ENCODE measurements at places on chromosomes 1 and 21.
A peak's percentile ranks its signal among the peaks of the same experiment; 100 is the strongest.

- peak; percentile 58 for DNase-seq
Observed at GRCh38 chr1:22131875-22132486, 10.9 kb downstream of the WNT4 start.

GRCh38 chr1:31655756-31656155 is 11.1 kb upstream of the PEF1 start:
- DNase-seq: no peak

GRCh38 chr1:37410815-37411214 is 63.6 kb upstream of the ZC3H12A start:
- DNase-seq: no peak

GRCh38 chr1:224047538-224047937 is 66.4 kb upstream of the FBXO28 start:
- DNase-seq: no peak

DNA sequence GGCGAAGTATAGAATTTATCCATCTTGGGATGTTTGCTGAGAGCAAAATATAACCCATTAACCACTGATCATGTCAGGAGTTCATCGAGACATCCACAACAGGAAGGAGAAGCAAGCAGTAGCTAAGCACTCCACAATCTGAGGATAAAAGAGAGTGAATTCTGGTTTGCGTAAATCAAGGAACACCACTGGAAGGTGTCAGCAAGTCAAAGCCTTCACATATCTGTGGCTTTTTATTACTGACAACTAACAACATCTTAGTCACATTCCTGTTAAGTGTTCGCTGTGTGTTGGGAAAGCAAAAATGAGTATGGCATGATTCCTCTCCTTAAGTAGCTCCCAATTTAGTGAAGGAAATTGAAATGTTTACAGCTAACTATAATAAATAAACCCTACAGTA is 44.5 kb upstream of the DARS2 start:
- DNase-seq: no peak

DNA sequence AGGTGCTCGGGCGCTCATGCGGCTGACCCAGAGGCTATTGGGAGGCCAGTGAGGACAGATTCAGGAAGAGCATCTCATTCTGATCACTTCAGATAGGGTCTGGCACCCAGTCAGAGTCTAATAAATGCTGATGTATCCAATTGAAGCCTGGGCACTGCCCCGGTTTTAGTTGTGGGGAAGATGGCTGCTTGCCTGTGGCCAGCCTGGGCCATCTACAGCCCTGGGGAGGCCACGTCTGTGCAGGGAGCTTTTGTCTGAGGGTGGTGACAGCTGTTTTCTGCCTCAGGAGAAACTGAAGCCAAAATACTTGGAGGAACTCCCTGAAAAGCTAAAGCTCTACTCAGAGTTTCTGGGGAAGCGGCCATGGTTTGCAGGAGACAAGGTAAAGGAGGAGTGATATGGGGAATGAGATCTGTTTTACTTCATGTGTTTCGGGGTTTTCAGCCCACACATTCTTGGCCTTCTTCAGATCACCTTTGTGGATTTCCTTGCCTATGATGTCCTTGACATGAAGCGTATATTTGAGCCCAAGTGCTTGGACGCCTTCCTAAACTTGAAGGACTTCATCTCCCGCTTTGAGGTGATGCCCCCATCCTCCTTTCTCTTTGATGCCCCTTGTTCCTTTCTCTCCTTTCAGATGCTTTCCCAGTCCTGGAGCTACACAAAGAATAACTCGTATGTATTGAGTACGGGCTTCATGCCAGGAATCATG is 2.8 kb downstream of the GSTM5 start:
- no peak for DNase-seq

- no peak for DNase-seq
Observed at GRCh38 chr1:210259561-210259960, 27.0 kb downstream of the SERTAD4 start.

- DNase-seq: no peak
Observed at GRCh38 chr1:18746981-18747380, 112.5 kb downstream of the TAS1R2 start.

- DNase-seq: peak; percentile 35
Observed at GRCh38 chr1:85580872-85581801, 576 bp downstream of the CCN1 start.

DNA sequence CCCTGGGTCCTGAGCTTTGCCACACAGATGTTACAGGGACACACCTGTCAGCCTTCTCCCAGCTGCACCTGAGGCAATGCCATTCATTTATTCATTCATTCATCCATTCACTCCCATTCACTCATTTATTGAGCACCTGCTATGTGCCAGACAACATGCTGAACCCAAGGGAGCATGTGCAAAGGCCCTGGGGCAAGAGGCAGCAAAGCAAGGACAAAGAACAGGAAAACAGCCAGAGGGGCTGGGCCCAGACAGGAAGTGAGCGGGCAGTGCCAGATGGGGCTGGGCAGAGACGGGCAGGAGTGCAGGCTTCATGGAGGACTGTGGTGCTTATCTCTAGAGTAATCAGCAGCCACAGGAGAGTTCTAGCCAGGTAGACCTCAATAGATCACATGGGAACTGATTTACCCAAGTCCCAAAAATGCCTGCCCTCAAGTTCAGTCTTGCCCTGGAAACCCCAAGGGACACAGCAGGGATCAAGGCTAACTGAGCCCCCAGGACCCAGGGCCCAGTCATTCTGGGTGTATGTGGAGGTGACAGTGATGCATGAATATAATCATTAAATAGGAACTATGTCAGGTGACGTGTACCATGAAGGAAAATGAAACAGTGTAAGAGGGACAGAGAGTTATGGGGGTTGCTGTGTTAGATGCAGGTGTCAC is 530.3 kb downstream of the MATN1 start:
- no peak for DNase-seq

GRCh38 chr1:51915951-51916350 is 37.4 kb upstream of the NRDC start:
- no peak for DNase-seq

DNA sequence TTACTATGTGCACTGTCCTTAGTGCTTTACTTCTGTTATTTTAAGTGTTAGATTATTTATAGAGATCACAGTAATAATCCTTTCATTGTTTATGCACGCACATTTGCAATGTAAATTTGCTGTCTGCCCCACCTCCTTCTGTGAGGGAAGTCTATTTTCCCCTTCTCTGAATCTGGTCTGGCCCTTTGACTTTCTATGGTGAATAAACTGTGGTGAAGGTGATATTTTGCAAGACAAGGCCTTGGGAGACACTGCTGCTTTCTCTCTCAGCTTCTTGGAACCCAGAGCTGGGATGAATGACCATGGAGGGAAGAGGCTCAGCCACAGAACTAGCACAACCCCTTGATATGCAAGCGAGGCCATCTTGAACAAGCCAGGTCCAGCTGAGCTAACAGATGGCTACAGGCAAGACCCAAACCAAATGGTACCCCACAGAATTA is 156.3 kb downstream of the ST6GALNAC3 start:
- no peak for DNase-seq

DNA sequence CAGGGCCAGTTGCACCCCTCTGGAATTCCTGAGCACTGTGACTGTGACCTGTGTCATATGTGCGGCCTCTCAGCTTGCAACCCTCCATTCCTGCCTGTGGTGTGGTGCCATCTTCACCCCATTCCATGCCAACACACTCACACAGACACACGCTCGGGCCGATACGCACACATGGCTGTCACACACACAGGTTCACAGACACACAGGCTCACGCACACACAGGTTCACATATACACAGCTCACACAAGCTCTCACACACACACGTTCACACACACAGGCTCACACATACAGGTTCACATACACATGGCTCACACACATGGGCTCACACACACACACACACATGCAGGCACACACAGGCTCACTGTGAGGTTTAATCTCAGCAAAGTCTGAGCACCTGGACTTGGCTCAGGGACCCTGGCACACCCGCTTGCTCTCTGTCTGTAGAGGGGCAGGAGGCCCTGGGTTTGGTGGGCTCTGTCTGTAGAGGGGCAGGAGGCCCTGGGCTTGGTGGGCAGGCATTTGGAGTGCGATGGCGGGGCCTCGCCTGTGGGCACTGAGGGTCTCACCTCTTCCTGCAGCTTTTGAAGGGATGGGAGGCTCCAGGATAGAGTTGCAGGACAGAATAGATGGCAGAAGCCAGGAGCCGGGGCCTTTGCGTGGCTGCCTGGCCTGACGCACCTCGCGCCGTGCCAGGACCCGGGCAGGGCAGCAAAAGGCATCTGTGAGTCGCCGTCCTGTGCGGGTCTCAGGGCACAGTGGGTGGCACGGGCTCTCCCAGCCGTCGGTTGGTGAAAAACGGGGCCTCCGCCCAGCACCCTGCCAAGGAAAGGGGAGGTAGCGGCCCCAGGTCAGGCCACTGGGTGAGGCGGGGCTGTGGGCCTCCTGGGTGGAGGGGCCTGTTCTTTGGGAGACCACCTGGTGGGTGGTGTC is 17.1 kb downstream of the COL18A1 start:
- DNase-seq: no peak

GRCh38 chr1:171213559-171214454 is 28.7 kb downstream of the FMO2 start:
- no peak for DNase-seq

DNA sequence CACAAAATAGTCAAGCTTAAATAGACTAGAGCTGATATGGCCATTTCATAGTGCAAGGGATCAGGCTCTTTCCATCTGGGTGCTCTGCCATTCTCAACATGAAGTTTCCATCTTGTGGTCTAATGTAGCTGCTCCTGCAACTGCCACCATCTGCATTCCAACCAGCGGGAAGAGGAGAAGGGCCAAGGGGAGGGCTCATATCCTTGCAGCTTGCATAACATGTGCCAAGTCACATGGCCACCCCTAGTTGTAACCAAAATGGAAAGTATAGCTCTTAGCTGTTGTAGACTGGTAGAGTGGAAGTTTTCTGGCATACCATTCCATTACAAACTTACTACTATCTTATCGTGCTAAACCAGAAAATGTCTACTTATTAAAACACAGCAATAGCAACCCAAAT is 38.9 kb upstream of the IVNS1ABP start:
- no peak for DNase-seq

DNA sequence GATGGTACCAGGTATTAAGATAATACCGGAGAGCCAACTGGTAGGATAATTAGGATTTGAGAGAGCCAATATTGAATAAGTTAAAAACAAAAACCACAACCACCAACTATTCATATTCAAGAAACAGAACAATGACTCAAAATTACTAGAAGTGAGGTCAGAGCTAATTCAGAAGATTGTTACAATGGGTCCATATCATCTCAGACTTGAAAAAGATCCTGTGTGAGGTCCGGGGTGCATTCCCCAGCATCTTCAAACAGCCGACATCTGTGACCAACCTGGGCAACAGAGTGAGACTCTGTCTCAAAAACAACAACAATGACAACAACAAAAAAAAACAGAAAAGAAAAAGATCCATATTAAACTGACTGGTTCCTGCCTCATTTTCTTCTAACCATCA is 18.6 kb downstream of the AK2 start:
- DNase-seq: no peak

GRCh38 chr1:205270764-205271163 is 43.0 kb downstream of the TMCC2 start:
- DNase-seq: no peak

GRCh38 chr1:51423073-51423821 is 92.9 kb upstream of the TTC39A start:
- DNase-seq: no peak

- DNase-seq: no peak
Observed at GRCh38 chr1:32239790-32240139, 7.3 kb upstream of the FAM167B start.

DNA sequence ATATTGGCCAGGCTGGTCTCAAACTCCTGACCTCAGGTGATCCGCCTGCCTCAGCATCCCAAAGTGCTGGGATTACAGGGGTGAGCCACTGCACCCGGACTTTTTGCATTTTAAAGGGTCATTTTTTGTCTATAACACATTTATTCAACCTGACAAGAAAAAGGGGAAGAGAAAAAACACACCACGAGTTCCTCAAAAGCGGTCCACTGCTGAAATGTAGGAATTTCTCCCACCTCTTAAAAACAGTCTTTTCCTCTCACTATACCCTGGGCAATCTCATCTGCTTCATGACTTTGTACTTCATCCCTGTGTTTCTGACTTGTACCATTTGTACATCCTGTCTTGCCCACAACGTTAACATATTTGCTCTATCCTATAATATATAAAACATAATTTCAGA is 413.3 kb upstream of the PTBP2 start:
- DNase-seq: no peak

GRCh38 chr1:228375578-228376261 is 30.9 kb downstream of the TRIM11 start:
- DNase-seq: no peak

GRCh38 chr21:36522219-36522808 is 42.4 kb upstream of the CLDN14 start:
- no peak for DNase-seq

DNA sequence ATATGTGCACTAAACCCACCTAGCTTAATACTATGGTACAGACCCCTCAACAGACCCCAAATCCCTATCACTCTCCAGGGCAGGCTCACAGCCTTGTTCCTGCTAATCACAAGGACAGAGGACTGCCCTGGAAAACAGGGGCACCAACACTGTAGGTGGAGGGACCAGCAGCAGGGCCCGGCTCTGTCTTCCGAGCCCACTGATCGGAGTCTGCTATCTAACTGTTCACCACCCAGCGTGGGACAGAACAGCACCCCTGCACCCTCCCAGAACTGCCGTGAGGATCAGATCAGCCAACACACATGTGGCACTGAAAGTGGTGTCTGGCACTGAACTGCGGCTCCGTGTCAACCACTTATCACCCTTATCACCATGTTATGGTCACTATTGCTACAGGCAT is 6.2 kb downstream of the WDR4 start:
- no peak for DNase-seq

DNA sequence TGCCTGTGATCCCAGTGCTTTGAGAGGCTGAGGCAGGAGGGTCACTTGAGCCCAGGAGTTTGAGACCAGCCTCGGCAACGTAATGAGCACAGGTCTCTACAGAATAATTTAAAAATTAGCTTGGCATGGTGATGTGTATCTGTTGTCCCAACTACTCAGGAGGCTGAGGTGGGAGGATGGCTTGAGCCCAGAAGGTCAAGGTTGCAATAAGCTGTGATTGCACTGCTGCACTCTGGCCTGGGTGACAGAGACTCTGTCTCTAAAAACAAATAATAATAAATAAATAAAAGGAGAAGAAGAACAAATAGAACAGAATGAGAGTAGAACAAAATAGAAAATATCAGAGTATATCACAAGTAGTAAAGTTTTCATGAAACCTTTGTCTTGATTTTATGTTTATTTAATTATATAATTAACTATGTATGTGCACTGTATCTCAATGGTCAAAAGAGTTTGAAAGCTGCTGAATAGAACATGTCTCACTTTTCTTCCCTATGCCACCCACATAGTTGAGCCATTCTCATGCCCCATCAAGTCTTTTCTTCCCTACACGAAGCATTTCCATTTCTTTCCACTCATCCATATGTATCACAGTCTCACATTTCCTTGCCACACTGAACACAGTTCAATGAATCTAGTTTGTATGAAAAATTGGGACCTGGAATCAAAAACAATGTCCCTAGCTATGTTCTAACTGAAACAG is 22.9 kb upstream of the APOBEC4 start:
- DNase-seq: no peak

GRCh38 chr1:212628046-212628445 is 19.5 kb downstream of the ATF3 start:
- no peak for DNase-seq

All from stimulated activated CD4-positive, alpha-beta T cell treated with anti-CD3 and anti-CD28 coated beads, Interleukin-4, amount 100 ng/mL, for 24 hours (primary cell).